ENCODE measurements at places on chromosomes 12 and 14.

GRCh38 chr12:94227066-94227465, 78.7 kb downstream of the PLXNC1 start:
- DNase-seq: no peak

GRCh38 chr14:54126947-54127346, 170.3 kb upstream of the BMP4 start:
- no peak for DNase-seq

DNA sequence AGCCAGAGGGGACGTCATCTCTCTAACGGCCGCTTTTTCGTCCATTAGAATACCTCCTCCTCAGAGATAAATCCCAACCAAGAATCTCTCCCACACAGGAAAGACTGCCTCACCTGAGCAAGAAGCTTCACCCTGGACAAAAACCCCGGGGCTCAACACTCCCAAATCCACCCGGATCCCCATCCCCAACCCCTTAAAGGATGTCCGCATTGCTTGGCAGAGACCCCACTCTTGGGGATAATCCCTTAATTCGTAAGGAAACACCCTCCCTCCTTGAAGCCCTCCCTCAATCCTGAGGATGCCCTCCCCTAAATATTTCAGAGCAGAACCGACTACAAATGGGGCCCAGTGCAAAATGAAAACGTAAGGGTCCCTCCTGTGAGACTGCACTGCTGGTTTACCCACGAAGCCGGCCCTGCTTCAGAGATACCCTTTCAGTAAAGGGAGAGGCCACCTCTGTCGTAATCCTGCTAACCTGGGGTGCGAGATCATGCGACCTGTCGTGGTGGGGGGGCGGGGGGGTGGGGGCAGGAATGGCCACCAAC, 655 bp upstream of the DYNLL1 start:
- DNase-seq: no peak

GRCh38 chr12:46413368-46413767, 40.8 kb upstream of the SLC38A2 start:
- DNase-seq: no peak

DNA sequence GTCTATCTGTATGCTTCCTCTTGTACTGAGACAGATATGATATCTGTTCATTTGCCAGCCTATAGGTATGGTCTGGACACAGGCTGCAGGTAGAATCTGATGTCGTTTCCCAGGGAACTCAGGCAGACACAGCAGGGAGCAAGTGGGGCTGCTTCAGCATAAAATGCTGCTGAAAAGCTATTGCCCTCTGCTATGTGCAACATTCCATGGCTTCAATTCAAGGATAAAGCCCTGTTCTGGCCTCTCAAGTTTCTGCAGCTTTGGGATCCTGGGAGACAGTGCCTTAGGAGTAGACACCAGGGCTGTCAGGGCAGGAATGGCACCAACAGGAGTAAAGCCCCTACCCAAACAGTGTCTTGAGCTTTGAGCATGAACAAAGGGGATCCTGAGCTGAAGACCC, 173.5 kb downstream of the SLC41A2 start:
- no peak for DNase-seq

GRCh38 chr12:59067083-59067482, 146.8 kb upstream of the LRIG3 start:
- no peak for DNase-seq

- DNase-seq: no peak
These were observed 22.1 kb downstream of the DACT1 start for GRCh38 chr14:58659846-58660245.

- no peak for DNase-seq
These were observed 87.1 kb downstream of the ACACB start for GRCh38 chr12:109203480-109203879.

DNA sequence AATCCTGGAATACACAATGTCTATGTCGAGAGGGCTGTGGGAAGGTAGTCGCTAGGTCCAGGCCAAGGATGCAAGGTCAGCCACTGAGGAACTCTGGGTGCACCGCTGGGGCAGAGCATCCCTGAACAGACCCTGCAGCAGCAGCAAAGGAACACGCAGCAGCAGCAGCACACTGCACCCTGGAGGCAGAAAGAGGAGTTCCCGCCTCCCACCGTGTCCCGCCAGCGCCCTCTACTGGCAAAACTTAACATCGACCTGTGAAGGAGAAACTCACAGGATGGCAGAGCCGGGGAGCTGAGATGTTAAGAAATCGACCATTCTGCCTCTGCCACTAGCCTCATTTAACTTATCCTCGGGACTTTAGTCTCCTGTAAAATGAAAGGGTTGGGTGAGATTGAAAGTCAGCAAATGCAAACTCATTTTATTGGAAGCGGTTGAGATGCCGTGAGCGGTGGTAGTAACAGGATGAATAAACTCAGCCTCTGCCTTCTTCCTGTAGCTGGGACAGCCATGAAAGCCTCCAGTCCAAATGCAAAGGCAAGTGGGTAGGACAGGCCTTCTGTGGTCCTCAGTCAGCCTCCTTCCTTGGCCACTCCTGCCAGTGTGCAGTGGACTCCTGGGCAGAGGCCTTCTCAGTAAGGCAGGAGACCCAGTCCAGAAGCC, 45.6 kb downstream of the STAB2 start:
- peak; percentile 85 for DNase-seq

GRCh38 chr14:49769171-49769570, 1.2 kb downstream of the KLHDC2 start:
- peak; percentile 66 for DNase-seq

- no peak for DNase-seq
These were observed 57.6 kb upstream of the STRN3 start for GRCh38 chr14:31083781-31084180.

DNA sequence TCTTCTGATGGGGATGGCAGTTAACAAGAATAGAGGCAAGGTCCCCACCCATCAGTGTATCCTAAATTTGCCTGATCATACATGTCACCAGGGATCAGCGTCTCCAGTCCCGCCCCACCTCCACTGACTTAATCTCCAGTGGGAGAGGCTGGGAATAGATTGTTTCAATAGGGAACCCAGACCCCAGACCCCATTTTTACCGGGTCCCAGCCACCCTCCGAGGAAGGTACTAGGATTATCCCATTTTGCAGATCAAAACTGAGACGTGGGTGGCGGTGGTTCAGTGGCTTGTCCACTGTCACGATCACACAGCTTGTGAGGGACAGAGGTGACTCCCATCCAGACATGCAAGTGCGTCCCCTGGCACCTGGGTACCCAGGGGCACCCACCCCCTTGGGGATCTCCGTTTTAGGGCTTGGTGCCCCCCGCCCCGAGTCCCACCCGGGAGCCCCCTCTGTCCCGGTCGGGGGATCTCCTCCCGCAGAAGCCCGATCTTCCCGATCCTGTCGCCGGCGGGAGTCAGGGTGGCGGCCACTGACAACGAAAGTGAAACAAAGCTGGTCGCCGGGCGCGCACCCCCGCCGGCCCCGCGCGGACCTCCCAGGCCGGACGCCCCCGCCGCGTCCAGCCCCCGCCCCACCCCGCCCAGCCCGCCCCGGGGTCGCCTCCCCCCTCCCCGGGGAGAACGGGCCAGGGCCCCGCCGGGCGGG, 523 bp downstream of the WSB2 start:
- DNase-seq: peak; percentile 78

GRCh38 chr12:121490401-121491281, 90.2 kb downstream of the KDM2B start:
- no peak for DNase-seq

- no peak for DNase-seq
These were observed 104.7 kb downstream of the VEZT start for GRCh38 chr12:95322326-95322725.

DNA sequence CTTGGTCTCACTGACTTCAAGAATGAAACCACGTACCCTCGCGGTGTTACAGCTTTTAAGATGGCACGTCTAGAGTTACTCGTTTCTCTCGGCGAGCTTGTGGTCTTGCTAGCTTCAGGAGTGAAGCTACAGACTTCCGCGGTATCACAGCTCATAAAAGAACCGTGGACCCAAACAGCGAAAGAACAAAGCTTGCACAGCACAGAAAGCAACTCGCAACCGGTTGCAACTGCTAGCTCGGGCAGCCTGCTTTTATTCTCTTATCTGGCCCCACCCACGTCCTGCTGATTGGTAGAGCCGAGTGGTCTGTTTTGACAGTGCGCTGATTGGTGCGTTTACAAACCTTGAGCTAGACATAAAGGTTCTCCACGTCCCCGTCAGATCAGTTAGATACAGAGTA, 4.2 kb upstream of the CLEC4C start:
- DNase-seq: no peak

DNA sequence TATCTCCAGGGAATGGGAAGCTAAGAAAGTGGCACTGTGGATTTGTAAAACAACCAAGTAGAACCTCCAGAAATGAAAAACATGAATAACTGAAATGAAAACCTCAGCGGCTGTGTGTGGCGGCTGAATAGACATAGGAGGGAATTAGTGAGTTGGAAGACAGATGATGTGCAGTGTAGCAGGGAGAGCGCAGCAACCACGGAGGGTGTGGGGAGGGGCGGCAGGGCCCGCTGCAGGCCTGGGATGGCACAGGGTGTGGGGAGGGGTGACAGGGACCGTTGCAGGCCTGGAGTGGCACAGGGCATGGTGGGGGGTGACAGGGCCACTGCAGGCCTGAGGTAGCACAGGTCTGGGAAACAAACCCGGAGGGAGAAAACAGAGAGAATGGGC, 51.1 kb downstream of the BEGAIN start:
- no peak for DNase-seq
